Cardiac muscle cell (in vitro differentiated cells and primary cell): ENCODE measurements at places on chromosomes 4 and X. TPM values are rescaled to one million over a fixed set of nuclear protein-coding genes. Genes with fewer than 3 reads are reported as not detected.

- H3K4me3 ChIP-seq: no peak overlapping the region
- H3K4me1 ChIP-seq: no peaks in the 10 kb centered on the region
- no peak overlapping the region for H3K27ac ChIP-seq
- H3K36me3 ChIP-seq: no peaks in the 10 kb centered on the region
- peak; percentile 33 for DNase-seq
Observed at GRCh38 chrX:3094261-3094660, 53.0 kb downstream of the ARSF start.

The FGF13 gene
- total RNA-seq: 23.7 and 26.4 TPM in 2 replicates

DNA sequence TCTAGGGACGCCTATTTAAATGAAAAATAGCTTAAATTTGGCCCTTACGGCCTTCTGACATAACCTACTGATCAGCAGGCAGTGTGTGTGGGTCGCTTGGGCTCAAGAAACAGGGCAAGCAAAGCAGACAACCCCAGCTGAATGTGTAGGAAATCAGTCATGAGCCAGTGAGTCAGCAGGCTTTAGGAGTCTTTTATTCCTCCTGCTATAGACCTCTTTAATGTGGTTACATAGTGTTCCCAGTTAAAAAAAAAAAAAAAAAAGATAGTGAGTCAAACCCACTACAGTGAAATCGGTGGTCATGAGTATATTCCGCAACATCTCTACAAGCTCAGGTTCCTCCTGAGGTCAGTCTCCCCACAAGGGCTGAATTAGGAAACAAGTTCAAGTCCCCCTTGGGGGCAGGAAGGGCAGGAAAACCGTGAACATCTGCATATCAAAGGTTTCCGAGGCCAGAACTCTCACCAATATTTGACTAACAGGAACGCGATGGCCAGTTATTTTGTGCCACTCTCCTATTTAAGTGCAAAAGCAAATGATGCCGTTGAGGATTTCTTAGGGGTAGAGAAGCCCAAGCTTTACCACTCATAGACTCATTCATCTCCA is 32.7 kb downstream of the ACSL1 start:
- H3K27ac ChIP-seq: peak overlapping the region; percentile 64
- peak; percentile 92 for DNase-seq
- no peak overlapping the region for H3K4me3 ChIP-seq
- H3K36me3 ChIP-seq: no peaks in the 10 kb centered on the region
- H3K4me1 ChIP-seq: peaks cover 12% of the 10 kb centered on the region

The POU3F4 gene
- 0.03 TPM in 1 of 2 replicates, not detected in the other for total RNA-seq

DNA sequence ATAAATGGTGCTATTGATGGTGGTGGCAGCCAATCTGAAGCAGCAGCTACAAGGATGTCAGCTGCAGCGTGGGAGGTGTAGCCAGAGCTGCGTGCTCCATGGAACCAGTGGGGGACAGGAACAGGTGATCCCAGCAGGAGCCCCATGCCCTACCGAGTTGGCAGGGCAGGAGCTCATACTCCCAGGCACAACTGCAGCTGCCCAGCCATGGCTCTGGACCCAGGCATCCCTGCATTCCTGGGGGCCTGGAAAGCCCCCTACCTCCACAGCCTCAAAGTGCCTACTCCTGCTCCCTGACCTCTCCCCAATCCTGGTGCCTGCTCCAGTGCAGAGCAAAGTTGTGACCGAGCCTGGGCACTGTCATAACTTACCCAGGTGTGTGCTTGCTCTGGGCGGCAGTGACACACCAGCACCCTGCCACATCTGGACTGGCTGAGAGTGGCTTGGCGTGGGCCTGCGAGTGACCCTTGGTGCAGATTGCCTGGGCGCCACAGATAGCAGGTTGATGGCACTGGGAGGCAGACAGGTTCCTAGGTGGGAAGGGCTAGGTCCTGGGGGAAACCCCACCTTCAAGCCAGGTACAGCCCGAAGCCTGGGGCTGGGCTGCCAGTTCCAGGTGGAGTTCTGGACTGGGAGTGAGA is 101.1 kb downstream of the DCAF12L2 start:
- H3K4me3 ChIP-seq: no peak overlapping the region
- no peaks in the 10 kb centered on the region for H3K36me3 ChIP-seq
- no peak overlapping the region for H3K27ac ChIP-seq
- H3K27me3 ChIP-seq: no peaks in the 10 kb centered on the region

GRCh38 chr4:152325831-152326230 is 210.1 kb downstream of the FBXW7 start:
- peaks cover 3% of the 10 kb centered on the region for H3K36me3 ChIP-seq
- no peak overlapping the region for H3K4me3 ChIP-seq
- H3K4me1 ChIP-seq: no peaks in the 10 kb centered on the region
- no peaks in the 10 kb centered on the region for H3K27me3 ChIP-seq
- no peak for DNase-seq
- H3K27ac ChIP-seq: no peak overlapping the region

DNA sequence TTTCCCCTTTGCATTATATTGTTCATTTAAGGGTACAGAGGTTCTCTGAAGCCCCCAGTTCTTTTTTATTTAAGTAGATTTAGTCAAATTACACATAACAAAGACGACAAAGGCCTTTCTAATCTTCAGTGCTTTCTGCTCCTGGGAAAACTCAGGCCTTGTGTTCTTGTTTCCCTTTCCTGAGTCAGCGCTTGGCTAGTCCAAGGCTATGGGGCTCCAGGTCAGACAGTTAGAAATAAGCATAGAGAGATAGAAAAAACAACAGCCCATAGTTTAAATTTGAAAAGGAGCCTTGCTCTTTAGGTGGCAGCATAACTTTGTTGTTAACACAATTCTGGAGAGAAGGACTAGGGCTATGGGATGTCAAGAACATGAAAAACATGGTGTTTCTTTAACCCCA is 97.3 kb downstream of the PPP1R2C start:
- H3K4me3 ChIP-seq: no peak overlapping the region
- no peaks in the 10 kb centered on the region for H3K4me1 ChIP-seq
- H3K36me3 ChIP-seq: no peaks in the 10 kb centered on the region
- H3K27ac ChIP-seq: no peak overlapping the region
- no peaks in the 10 kb centered on the region for H3K27me3 ChIP-seq
- DNase-seq: no peak

The CXCL8 gene
- not detected in 2 replicates for total RNA-seq

The SULT1E1 gene
- not detected in 2 replicates for total RNA-seq

DNA sequence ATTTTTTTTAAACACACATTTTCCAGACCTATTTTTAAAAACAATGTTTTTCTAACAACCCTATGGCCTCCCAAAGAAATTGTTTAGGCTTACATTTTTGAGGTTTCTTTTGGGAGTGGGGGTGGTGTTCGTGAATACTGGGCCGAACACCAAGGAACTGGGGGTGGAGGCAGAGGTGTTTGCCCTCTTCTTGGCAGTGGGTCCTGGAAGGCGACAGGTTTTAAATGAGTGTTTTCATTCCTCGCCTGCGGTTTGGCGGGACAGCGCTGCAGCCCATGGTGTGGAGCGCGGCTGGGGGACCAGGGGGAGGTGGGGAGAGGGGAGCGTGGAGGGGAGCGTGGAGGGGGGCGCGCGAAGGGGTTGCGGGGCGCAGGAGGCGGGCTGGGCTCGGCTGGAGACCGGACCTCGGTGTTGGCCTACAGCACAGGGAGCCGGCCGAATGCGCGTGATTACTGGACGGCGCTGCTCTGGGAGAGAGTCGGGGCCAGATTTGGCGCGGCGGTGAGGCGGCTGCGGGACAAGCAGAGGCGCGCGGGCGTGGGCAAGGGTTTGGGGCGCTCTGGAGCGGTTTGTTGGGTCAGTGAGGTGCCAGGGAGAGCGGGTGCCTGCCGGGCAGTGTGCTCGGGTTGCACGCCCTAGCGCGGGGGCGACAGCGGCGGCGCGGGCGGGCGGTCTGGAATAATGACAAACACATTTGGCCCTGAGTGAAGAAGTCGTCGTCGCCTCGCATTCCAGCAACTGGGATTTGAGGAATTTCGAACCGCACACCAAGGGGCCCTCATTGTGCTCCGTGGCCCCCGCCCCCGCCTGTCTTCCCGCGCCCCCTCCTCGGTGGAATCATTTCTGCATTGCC is 764 bp downstream of the PDGFRA start:
- H3K4me1 ChIP-seq: peaks cover 17% of the 10 kb centered on the region
- no peaks in the 10 kb centered on the region for H3K36me3 ChIP-seq
- peak; percentile 59 for DNase-seq
- peak overlapping the region; percentile 86 for H3K27ac ChIP-seq
- H3K4me3 ChIP-seq: peak overlapping the region; percentile 64

- DNase-seq: peak; percentile 29
- H3K4me1 ChIP-seq: peaks cover 24% of the 10 kb centered on the region
- H3K36me3 ChIP-seq: no peaks in the 10 kb centered on the region
- no peak overlapping the region for H3K27ac ChIP-seq
- H3K27me3 ChIP-seq: no peaks in the 10 kb centered on the region
Observed at GRCh38 chrX:107677501-107677901, 49.2 kb downstream of the PRPS1 start.

GRCh38 chr4:157219711-157220370 is 687 bp upstream of the GRIA2 start:
- H3K4me3 ChIP-seq: no peak overlapping the region
- H3K36me3 ChIP-seq: no peaks in the 10 kb centered on the region
- peaks cover 67% of the 10 kb centered on the region for H3K27me3 ChIP-seq
- no peak for DNase-seq
- H3K4me1 ChIP-seq: no peaks in the 10 kb centered on the region

DNA sequence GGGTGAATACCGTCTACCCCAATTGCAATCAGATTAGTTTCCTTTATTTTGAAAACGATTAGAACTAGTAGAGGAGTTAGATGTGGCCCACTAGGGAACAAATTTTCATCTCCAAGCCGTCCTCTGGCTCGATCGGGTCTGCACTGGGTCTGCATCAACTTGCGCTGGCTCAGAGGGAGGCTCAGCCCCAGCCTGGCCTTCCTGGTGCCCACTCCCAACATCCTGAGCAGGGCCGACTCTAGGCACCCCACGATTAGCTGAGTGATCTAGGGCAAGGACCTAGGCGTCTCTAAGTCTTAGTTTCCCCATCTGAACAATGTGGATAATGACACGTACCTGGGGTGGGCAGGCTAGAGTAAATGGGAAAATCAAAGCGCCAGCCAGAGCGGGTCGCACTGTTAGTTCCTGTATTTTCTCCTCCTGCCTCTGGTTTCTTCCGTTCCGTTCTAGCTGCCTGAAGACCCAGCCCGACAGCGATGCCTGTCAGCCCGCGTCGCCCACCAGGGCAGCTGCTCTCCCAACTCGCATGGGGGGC is 7.7 kb upstream of the HAND2 start:
- peaks cover 70% of the 10 kb centered on the region for H3K27me3 ChIP-seq
- no peaks in the 10 kb centered on the region for H3K36me3 ChIP-seq
- H3K4me1 ChIP-seq: peaks cover 21% of the 10 kb centered on the region

GRCh38 chrX:10707773-10708172 is 87.4 kb upstream of the MID1 start:
- no peaks in the 10 kb centered on the region for H3K36me3 ChIP-seq
- no peaks in the 10 kb centered on the region for H3K4me1 ChIP-seq
- no peak overlapping the region for H3K4me3 ChIP-seq
- DNase-seq: no peak
- H3K27me3 ChIP-seq: no peaks in the 10 kb centered on the region
- H3K27ac ChIP-seq: no peak overlapping the region

The MAGED4 gene
- total RNA-seq: 70.5 and 73.7 TPM in 2 replicates

The ERAS gene
- not detected in 2 replicates for total RNA-seq

DNA sequence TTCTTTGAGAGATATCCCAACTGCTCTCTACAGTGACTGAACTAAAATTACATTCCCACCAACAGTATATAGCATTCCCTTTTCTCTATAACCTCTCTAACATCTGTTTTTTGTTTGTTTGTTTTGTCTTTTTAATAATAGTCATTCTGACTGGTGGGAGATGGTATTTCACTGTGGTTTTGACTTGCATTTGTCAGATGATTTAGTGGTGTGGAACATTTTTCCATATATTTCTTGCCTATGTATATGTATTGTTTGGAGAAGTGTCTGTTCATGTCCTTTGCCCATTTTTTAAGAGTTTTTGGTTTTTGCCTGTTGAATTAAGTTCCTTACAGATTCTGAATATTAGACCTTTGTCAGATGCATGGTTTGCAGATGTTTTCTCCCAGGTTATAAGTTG is 9.0 kb downstream of the USO1 start:
- H3K4me1 ChIP-seq: peaks cover 23% of the 10 kb centered on the region
- H3K27ac ChIP-seq: no peak overlapping the region
- H3K27me3 ChIP-seq: no peaks in the 10 kb centered on the region
- no peak overlapping the region for H3K4me3 ChIP-seq
- H3K36me3 ChIP-seq: no peaks in the 10 kb centered on the region
